ENCODE measurements at places on chromosomes 6 and 20.

- no peak for DNase-seq
Measured at GRCh38 chr6:30836957-30837356, 47.4 kb upstream of the DDR1 start.

DNA sequence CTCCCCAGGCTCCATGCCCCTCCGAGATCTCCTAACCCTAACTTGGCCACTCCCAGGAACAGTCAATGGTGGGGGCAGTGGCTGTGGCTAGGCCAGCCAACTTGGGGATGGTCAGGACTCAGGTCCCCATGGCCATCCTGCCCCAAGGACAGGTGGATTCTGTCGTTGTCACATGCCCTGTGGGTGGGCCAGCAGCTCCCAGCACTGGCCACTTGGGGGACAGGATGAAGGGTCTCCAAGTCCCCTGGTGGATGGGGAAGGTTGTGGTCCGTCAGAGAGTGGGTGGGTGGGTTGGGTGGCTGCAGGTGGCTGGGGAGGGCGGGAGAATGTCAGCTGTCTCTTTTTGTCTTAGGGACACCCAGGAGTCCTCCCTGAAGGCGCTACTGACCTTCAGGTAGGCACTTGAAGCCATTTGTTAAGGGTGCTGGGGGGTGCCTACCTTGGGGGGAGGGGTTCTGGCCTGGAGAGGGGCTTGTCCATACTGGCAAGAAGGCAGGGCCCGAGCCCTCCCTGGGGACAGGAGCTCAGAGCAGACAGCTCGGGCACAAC is 5.5 kb downstream of the COL9A3 start:
- no peak for DNase-seq

- no peak for DNase-seq
Measured at GRCh38 chr6:28906669-28907068, 17.1 kb downstream of the TRIM27 start.

DNA sequence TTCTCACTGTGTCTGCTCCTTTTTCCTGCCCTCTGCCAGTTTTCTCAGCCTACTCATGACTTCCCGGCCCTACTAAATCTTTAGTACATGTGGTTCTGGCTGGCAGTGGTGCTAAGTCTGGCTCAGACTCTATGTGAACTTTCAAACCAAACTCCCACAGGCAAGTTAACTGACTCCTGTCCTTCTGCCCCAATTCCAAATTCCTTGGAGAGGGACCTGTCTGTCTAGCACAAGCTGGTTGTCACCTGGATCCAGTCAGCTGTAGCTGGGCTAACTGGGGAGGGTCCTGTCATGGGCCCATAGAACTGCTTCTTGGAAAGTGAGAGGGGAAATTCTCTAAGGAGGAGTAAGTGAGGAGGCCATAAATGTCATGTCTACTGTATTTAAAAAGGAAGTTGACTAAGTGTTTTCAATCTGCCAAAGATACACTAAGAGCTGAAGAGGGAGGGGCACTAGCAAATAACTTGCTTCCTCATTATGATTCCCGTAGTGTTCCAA is 240.1 kb downstream of the KCNQ5 start:
- no peak for DNase-seq

DNA sequence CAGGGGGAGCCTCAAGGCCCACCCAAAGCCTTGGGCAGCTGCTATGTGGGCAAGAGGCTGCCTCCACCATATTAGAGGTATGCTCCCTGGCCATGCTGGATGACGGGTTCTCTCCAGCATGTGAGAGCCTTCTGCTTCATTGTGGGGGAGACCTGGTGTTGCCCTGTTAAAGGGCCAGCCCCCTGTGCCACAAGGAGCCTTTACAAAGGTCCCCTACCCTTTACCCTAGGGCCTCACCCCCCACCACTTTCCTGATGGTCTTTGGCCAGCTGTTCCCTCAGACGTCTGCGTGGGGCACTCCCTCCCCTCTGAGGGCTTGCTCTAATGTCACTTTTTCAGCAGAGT is 5.2 kb downstream of the ADIG start:
- no peak for DNase-seq

DNA sequence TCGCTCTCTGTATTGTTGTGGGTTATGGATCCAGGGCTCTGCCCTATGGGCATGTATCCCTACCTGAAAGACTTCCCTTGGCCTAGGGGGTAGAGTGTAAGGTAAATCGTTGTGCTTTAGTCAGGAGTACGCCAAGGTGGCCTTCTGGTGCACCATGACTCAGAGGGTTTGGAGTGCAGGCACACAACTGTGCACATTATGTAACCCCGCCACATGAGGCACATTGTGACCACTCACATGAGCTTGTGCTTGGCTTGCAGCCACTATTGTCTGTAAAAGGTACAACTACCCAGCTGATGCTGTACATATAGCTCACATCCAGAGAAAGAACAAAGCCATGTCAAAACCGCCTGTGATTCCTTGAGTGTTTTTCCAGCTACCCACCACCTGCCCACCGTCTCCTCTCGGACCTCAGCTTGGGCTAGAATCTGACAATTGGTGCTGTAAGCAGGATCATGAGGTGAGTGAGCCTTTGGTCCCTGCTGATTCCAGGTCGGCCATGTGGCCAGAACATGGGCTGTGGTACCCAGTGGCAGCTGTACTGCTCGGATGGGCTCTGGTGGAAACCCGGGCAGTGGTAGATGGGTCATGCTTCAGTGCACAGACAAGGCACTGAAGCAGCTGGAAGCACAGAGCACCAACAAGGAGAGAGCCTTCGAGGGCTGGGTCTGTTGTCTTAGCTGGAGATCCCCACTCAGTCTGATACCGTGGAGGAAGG is 33.8 kb downstream of the HDDC2 start:
- DNase-seq, result no peak

GRCh38 chr6:11622156-11622555 is 84.6 kb downstream of the TMEM170B start:
- no peak for DNase-seq

- no peak for DNase-seq
Measured at GRCh38 chr6:93213028-93213427, 206.3 kb downstream of the EPHA7 start.

DNA sequence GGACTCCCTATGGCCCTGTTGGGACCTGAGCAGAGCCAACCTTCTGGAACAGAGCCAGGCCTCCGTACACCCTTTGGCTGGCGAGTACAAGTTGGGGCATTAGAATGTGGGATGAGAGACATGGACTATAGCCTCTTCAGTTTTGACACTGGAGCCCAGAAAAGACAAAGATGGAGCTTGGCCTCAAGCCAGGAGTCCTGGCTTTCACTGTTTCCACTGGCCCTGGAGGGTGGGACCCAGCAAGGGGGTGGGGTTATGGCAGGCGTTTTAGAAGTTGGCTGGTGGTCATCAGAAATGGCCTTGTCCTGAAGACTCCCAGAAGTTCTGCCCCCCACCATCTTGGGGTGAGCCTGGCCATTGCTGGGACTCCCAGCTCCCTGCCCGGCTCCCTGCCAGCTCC is 21.8 kb downstream of the ITPR3 start:
- DNase-seq, result no peak

DNA sequence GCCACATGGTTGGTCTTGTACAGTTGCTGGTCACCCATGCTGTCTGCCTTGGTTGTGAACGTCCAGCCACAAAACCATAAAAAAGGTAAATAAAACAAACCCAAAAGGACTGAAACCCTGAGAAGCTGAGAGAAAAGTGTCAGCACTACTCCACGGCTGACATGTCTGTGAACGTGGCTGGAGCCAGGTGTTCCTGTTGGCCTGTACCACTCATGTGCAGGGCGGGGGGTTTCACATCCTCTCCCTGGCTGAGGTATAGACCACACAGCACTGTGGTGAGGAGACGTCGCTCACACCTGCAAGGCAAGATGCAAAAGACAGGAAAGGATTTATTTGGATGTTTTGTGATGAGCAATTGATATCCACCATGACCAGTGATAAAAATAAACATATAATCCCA is 51.9 kb upstream of the MRPS10 start:
- no peak for DNase-seq

GRCh38 chr6:138235205-138235604 is 16.9 kb upstream of the PBOV1 start:
- DNase-seq, result no peak

GRCh38 chr6:168890981-168891365 is 362.7 kb downstream of the THBS2 start:
- no peak for DNase-seq

- DNase-seq, result no peak
Measured at GRCh38 chr20:18164356-18164755, 26.7 kb downstream of the KAT14 start.

GRCh38 chr6:161802231-161802630 is 528.4 kb upstream of the AGPAT4 start:
- DNase-seq, result no peak

- no peak for DNase-seq
Measured at GRCh38 chr6:25137480-25137879, 141.7 kb upstream of the CARMIL1 start.

- no peak for DNase-seq
Measured at GRCh38 chr6:154092326-154092962, 53.4 kb downstream of the OPRM1 start.

GRCh38 chr20:39885975-39886649 is 802.9 kb downstream of the MAFB start:
- DNase-seq, result peak; percentile 18

DNA sequence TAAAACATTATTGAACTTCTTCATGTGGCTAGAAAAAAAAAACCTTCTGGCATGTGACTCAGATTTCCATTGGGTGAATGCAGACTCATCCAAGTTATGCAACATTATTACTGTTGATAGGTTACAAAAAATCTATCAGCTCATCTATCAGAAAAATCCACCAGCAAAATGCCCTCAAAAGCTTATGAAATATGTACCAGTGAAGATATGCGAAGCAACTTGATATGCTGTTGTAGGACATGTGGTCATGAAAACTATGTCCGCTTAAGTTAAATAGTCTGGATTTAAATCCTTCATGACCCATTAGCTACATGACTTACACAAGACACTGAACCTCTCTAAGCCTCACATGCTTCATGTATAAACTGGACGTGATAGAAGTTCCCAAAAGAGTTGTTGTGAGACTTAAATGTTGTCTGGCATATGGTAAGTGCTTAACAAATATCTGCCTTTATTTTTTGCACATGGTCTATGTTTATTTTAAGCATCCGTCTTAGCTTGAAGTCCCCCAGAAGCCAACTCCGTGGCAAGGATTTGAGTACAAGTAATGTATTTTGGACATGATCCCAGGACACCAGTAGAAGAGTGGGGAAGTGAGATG is 12.5 kb upstream of the BFSP1 start:
- no peak for DNase-seq

GRCh38 chr6:118902726-118903125 is 8.8 kb downstream of the ASF1A start:
- DNase-seq, result no peak

GRCh38 chr6:165746331-165746730 is 83.3 kb upstream of the PDE10A start:
- no peak for DNase-seq

GRCh38 chr20:19880256-19881079 is 122.4 kb downstream of the RIN2 start:
- no peak for DNase-seq

DNA sequence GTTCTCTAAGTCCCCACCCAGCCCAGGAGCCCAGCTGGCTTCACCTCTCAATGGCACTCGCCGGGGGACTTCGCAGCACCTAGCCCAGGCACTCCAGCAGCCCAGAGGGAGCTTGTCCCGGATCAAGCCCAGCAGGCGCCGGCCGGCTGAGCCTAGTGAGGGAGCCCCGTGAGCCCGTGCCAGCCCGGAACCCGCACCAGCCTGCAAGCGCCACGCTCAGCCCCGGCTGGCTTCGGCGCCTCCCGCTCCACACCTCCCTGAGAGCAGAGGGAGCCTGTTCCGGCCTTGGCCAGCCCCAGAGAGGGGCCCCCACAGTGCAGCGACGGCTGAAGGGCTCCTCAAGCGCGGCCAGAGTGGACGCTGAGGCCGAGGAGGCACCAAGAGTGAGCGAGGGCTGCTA is 27.1 kb upstream of the PPP1R14C start:
- no peak for DNase-seq

DNA sequence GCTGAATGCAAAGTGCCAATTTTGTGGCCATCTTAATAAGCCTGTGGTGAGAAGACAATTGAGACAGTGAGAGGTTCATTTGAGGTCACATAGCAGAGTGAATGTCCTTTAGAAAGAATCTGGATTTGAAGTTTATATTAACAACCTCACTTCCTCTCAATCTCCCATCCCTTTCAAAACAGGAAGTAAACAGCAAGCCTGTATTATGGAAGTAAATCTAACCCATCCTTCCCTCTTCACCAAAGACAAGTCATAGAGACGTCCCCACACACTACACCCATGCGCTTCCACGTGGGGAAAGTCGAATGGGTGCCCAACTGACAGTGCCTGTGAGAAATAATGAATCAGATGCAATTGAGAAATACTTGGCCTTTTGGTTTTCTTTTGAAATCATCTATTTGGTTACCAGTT is 28.8 kb upstream of the CCND3 start:
- peak; percentile 2 for DNase-seq

DNA sequence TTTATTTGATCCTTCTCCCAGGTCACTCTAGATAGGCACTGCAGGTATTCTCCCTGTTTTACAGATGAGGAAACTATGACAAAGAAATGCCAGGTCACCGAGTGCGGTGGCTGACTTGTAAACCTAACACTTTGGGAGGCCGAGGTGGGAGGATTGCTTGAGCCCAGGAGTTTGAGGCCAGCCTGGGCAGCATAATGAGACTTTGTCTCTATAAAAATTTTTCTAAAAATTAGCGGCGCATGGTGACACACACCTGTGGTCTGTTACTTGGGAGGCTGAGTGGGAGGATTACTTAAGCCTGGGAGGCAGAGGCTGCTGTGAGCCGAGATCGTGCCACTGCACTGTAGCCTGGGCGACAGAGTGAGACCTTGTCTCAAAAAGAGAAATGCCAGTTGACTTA is 5.1 kb downstream of the RALGAPB start:
- DNase-seq, result no peak

DNA sequence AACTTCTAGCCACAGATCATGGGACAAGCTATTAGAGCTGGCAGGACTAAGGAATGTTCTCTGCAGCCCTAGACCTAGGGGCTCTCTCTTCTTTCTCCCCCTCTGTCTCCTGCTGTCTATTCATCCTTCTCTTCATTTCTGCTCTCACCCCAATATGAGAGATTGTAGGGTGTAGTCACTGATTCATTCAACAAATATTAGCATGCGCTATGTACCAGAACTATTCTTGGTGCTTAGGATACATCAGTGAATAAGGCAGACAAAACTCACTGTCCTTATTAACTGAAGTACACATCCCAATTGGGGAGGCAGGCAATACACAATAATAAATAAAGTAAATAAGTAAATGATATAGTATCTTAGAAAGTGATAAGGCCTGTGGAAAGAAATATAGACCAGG is 14.7 kb upstream of the SIRPB2 start:
- no peak for DNase-seq

DNA sequence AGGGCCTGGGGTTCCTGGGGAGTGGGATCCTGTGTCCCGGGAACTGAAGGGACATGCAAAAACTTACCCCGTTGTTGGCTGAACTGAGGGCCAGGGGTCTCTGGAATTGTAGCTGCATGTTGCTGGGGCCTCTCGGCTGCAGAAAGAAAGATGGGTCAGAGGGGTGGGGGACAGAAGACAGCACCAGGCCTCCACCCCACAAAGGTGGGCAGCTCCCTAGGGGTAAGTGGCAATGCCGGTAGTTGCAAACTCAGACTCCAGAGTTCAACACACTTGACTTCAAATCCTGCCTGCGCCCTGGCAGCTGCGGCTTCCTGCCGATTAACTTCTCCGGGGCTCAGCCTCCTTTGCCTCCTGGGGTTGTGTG is 4.8 kb downstream of the ZBP1 start:
- no peak for DNase-seq
